ENCODE measurements at places on chromosomes 6 and 20.

- DNase-seq: no peak
Observed at GRCh38 chr6:26576407-26576843, 20.3 kb upstream of the ABT1 start.

DNA sequence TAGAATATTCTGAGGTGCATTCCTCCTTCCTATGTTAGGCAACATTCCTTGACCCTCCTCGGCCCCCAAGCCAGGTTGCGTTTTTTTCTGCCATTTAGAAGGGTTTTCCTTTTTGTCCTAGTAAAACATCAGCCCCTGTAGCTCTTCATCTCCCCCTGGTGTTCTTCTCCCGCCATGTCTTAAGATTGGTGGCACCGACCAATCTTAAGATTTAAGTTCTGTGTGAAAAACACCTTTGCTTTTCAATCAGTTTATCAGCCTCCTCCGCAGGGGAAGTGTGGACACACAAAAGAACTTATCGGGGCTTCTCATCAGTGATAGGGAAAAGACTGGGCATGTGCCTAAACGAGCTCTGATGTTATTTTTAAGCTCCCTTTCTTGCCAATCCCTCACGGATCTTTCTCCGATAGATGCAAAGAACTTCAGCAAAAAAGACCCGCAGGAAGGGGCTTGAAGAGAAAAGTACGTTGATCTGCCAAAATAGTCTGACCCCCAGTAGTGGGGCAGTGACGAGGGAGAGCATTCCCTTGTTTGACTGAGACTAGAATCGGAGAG is 719 bp upstream of the EDN1 start:
- peak; percentile 52 for DNase-seq

DNA sequence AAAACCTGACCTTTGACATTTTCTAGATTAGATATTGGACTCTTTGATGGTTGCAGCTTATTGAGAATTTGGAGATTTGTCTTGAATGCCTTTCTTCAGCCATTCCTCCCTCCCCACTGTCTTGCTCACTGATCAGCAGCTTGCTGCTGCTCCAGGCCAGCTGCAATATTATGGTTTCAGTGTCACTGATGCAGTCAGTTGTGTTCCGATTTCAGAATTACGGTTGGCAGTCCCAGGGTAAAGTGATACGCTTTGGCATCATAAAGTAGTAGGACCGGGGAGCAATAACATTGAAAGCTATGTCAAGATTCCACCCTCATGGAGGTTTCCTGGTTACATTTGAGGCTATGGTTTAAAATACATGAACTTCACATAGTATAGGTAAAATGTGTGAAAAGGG is 152.6 kb downstream of the BCKDHB start:
- DNase-seq: no peak

DNA sequence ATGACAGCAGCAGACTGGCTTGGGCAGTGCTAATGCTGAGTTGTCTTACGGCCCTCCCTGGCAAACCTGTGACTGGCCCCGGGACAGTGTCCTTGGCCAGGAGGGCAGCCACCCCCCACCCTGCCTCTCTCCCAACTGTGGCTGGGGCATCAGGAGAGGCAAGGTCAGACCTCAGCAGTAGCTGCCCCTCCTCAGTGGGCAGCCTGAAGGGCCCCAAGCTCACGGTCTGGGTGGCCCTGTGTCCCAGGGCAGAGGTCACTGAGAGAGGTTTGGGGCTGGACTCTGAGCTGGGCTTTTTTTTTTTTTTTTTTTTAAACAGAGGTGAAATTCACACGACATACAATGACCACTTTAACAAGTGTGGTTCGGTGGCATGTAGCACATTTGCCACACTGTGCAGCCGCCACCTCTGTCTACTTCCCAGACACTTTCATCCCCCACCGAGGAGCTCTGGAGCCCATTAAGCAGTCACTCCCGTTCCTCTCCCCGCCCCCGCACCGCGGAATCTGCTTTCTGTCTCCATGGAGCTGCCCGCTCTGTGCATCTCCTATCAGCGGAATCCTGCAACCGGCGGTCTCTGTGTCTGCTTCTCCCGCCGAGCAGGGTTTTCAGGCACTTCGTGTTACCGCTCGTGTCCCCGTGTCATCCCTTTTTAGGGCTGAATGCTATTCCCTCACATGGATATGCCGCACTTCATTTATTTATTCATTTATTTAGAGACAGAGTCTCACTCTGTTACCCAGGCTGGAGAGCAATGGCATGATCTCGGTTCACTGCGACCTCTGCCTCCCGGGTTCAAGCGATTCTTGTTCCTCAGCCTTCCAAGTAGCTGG is 67.9 kb upstream of the GATA5 start:
- no peak for DNase-seq

DNA sequence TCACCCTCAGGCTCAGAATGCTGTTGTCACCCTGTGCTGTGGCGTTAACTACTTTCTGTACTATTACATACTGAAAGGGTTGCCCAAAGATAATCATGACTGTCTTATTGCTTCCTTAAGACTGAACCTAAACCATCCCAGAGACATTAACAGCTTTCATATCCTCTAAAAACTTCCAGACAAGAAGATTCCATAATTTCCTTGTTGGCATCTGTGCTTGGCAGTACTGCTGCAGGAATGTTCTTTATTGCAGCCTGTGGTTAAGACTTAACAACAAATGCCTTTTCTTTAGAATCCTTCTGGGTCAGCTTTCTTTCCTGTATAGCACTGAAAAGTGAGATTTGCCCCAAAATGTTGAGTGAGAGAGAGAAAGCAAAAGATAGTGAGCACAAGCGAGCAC is 109.7 kb downstream of the GJA10 start:
- DNase-seq: no peak

- DNase-seq: no peak
Observed at GRCh38 chr6:3759646-3760232, 8.2 kb upstream of the PXDC1 start.
